ENCODE measurements at places on chromosomes 7 and 10. TPM values are rescaled to one million over a fixed set of nuclear protein-coding genes. Genes with fewer than 3 reads are reported as not detected.

The NPFFR1 gene
- 0.01 TPM for polyA plus RNA-seq

The HHEX gene
- 15.3 TPM for polyA plus RNA-seq

- DNase-seq: no peak
These were observed 916.4 kb downstream of the LRMDA start for GRCh38 chr10:76347832-76348231.

DNA sequence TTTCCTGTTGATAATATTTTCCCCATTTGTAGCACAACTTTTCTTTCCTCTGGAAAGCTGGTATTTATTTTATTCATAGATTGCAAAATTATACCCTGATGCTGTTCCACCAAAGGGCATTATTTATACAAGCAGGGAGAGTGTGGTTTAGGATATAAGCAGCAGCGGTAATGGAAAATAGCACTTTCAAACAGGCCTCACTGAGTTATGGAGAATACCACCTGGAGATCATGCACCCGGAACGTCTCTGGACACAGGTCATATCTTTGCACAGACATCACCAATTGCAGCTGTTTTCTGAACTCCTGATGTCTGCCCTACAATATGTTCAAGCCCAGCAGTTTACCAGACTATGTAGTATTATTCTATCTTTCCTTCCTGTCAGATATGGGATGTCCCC lies 2.0 kb upstream of the CALD1 start:
- DNase-seq: no peak

Measured in urinary bladder (tissue), 4 donors.